ENCODE measurements at places on chromosomes 3 and 15.

DNA sequence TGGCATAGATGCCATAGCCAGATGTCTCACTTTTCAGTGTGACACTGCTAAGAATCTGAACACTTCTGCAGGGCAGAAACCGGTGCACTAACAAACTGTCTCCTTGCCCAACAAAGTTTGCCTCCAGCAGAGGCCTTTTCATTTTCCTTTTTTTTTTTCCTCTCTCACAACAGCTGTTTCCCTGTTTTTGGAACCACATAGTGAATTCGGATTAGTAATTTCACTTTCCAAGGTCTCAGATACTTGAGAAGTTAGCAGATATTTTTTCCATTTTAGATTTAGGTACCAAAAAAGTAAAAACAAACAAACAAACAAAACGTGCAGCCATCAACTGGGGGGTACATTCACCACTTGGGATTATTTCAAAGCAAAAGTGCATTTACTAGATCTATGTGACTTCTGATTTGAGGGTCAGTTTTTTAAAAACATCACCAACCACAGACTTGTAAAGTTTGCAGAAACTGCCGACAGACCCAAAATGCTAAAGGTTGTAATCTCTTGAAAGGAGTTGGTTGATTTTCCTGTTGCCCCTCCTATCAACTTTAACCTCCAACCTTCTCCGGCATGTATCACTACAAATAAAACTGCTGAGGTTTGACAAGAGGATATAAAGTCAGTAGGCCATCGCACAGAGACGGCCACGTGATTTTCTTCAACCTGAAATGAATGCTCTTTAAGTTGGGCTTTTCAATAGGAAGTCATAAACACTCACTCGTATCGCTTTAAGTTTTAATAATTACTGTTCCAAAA is 169.1 kb downstream of the CDIN1 start:
- DNase-seq, result no peak

GRCh38 chr3:23739536-23739935 is 66.2 kb upstream of the UBE2E1 start:
- no peak for DNase-seq

GRCh38 chr15:38073178-38073946 is 138.9 kb downstream of the TMCO5A start:
- no peak for DNase-seq

DNA sequence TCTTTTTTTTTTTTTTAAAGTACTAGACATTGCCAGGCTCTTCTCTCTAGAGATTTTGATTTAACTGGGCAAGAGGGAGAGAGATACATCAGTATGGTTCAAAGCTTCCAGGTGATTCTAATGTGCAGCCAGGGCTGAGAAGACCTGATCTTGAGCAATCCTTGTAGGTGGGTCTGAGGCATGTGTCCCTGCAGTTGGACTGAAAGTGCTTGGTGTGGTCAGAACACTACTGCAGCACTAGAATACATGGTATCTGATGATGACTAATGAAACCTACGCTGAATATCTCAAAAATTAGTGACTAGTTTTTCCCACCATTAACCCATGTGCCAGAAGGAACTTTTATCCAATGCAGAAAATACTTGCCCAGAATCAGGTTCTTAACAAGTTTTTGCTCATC is 34.4 kb upstream of the MYO5C start:
- no peak for DNase-seq

- no peak for DNase-seq
Measured at GRCh38 chr15:99522288-99522687, 43.5 kb upstream of the MEF2A start.

GRCh38 chr3:180085122-180085710 is 48.5 kb upstream of the PEX5L start:
- DNase-seq, result no peak

- DNase-seq, result no peak
Measured at GRCh38 chr3:178059836-178060235, 476.4 kb upstream of the KCNMB2 start.

GRCh38 chr15:66226736-66227135 is 26.8 kb downstream of the MEGF11 start:
- DNase-seq, result no peak

DNA sequence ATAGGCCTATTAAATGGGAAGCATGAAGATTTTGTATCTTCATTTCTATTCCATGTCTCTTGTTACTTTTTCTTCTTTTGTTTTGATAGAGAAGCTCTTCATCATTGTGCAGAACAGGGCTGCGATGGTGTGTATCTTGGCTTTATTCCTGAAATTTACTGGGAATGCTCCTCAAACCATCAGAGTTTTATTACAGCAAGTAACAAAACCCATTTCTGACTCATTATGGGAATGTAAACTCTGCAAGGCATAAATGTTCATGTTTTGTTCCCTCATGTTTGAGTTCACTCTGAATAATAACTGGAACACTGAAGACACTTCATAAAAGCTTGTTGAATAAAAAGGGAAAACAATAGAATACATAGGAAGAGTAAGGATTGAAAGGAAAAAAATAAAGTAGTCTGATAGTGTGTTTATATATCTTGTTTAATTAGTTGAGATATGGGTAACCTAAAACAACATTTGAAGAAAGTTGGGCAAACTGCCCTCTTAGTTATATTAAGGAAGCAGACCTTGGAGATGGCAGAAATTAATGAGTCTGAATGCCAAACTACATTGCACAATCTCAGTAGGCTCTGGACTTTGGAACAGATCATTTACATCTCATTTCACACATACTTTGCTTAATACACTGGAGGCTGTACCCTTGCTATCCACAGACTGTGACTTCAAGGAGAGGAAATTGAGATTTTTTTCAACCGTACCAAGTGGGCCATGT is 521.5 kb downstream of the GRM7 start:
- no peak for DNase-seq

- no peak for DNase-seq
Measured at GRCh38 chr15:39447346-39447745, 133.5 kb upstream of the THBS1 start.

- no peak for DNase-seq
Measured at GRCh38 chr15:66071160-66071920, 182.2 kb downstream of the MEGF11 start.

All from CD4-positive, alpha-beta T cell treated with Interleukin-4 for 4 hours (primary cell).